PC-3 (cell line): ENCODE measurements at places on chromosomes 2 and 18. TPM values are rescaled to one million over a fixed set of nuclear protein-coding genes. Genes with fewer than 3 reads are reported as not detected.

GRCh38 chr2:36701391-36701795 is 4.9 kb downstream of the VIT start:
- DNase-seq, result peak; percentile 50

- DNase-seq, result no peak
Observed at GRCh38 chr18:7290077-7290476, 59.2 kb downstream of the LRRC30 start.

DNA sequence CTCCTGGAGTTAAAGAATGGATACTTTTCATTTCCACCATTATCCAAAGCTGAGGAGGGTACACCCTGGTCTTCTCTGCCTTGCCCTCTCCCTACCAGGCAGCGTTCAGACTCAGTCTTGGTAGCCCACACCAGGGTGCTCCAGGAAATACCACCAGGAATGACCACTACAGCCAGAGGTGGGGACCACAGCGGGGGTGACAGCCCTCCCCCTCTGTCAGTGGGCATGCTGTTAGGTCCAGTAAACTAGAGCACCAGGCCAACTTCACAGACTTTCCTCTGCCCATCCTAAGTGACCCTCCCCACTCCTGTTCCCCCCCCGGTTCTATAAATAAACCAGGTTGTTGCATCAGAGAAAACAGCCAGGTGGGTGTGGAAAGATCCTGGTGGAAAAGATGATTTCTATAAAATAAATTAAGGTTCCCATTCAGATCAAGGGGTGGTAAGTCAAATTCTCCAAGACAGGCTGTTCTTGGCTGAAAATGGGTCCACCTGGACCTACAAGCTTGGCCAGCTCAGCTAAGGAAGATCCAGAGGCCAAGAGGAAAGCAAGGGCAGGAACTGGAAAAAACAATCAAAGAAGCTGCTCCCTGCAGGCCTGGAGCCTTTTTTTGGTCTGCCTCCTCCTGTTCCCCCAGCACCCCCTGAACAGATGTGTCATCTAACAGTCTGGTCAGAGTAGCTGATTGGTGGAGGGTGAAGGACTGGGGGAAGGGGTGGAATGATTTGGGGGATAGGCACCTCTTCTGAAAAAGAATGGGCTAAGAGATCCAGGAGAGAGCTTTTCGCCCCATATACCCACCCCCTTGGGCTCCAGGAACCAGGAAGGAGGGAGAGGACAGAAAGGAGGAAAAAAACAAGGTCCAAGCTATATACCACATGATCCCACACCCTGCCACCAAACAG is 2.3 kb downstream of the RAB11FIP5 start:
- DNase-seq, result no peak

DNA sequence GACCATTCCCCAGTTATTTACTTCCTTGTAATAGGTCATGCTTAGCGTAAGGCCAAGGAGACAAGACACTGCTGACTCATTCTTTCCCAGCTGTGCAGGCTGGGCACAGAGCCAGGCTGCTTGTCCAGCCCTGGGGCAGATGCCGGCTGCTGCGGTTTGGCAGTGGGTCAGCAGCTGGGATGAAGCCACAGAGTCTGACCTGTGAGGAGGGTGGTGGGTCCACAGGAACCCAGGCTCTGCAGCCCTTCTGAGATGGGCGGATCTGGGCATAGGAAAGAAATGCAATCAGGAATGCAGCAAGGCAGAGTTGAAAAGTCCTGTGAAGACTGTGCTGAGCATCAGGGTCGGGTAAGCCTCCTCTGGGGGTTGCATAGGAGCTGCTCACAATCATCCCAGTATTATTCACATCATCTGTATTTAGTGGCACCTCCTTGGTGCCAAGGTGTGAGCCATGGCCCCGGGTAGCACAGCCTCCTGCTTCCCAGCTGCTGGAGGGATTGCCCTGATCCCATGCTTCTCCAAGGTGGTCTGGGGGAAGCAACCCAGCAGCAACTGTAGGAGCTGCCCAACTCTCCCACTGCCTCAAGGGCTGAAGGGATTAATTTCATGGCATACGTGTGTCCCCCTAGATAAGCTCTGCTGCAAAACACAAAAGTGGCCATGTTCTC is 139.0 kb downstream of the DDX1 start:
- DNase-seq, result peak; percentile 93

DNA sequence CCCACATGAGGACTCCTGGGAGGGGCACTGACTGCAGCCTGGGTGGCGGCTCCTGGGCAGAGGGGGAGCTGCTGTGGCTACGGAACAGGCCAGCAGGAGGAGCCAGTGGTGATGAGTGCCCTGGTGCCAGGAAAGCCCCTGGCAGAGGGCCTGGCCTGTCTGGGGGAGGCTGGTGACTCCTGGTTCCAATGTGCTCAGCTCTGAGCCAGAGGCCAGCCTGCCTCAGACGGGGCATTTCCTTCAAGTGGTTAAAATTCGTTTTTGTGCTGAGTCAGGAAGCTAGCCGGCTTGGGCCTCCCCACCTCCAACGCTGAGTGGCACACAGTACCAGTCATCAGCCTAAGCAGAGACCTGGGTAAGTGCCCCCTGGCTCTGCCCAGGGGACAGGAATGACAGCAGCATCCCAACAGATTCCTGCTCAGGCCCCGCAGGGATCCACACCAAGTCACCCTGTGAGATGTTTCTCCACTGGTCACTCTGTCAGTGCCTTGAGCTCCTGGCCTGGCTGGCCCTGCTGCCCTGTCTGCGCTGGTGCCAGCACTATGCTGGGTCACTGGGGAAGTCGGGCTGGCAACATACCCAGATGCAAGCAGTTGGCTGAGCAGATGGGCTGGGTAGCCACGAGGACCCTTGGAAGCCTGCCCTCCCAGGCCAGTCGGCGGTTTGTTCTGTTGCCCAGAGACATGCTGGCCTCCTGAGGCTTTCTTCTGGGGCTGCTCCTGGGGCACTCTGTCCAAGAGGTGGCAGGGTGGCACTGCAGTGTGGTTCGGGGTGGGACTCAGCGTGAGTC is 7.1 kb upstream of the KLF11 start:
- DNase-seq, result peak; percentile 79

DNA sequence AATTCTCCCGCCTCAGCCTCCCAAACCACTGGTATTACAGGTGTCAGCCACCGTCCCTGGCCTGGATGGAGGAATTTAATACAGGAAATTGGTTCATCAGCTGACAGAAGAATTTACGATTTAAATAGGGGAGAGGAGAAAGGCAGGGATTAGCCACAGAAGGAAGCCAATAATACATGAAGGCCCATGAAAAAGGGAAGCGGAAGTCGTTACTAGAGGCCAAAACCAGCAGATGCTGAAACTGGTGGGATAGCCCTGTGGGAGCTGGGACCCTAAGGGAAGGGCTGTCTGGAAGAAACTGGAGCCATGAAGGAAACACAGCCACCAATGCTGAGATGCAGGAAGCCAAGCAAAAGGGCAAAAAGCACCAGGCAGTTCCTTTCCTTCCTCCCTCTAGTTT is 163.7 kb upstream of the RMP24 start:
- DNase-seq, result no peak

- no peak for DNase-seq
Observed at GRCh38 chr2:16184945-16185660, 244.8 kb downstream of the MYCN start.

- peak; percentile 18 for DNase-seq
Observed at GRCh38 chr2:183126635-183127034, 2.4 kb downstream of the NUP35 start.

DNA sequence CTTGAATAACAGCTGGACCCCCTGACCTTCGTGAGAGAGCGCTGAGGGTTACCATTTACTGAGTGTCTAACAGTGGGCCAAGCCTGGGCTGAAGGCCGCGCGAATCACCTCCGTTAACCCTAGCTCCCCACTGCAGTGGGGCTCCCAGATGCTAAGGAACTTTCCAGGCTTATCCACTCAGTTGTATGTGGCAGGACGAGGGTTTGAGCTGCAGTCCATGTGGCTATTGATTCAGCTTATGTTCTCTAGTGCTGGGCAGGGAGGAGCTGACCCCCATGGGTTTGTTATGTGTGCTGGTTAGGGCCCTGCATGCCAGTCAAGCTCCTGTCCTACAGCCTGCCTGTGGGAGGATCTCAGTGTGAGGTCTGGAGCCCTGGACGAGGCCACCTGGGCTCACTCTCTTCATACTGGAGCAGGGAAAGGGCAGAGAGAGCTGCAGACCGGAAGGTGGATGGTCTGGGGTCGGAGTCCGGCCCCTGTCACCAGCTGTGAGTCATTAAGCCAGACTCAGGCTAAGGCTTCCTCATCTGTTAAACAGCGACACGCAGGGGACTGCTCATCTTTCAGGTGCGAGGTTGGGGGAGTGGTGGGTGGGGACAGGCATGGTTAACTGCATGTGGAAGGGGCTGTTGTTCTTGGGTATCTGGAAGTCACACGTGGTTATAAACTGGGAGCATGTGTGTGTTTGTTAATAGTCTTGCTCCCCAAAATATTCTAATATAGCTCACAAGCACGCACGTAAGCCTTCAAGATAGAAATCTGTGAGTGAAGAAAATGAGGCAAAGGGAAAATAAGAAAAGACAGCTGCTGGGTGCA is 6.6 kb downstream of the PSD4 start:
- DNase-seq, result no peak

DNA sequence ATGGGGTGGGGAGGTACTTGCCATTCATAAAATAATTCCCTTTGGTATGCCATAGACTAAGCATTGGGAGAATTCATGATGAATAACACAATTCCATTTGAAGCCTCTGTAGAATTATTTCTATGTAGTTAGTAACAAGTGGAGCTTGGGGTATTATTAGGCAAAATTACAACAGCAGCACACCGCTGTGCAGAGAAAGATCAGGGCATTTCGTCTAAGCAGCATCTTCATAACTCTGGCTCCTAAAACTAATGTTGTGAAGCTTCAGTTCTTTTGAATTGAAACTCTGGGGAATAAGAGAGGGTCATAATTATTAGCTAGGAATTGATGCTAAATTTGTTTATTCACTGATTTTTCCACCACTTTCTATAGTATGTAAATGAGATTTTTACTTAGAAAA is 630.7 kb downstream of the DCC start:
- no peak for DNase-seq

GRCh38 chr18:30485078-30485477 is 557.5 kb downstream of the DSC3 start:
- DNase-seq, result peak; percentile 5

DNA sequence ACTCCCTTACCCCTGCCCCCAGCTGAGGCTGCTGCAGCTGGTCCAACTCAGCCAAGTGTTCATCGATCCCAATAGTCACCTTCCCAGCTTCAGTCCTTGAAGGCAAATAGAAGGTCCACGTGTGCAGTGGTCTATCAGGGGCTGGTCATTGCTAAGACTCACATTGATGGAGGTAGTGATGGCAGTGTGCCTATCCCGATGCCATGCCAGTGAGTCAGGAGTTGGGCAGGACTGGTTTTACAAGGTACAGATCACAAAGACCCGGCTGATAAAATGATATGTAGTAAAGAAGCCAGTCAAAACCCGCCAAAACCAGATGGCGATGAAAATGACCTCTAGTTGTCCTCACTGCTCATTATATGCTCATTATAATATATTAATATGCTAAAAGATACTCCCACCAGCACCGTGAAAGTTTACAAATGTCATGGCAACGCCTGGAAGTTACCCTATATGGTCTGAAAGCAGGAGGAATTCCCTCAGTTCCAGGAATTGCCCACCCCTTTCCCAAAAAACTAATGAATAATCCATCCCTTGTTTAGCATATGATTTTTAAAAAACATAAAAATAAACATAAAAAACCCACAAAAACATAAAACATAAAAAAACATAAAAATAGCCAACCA is 2.9 kb upstream of the C2orf80 start:
- DNase-seq, result peak; percentile 78

DNA sequence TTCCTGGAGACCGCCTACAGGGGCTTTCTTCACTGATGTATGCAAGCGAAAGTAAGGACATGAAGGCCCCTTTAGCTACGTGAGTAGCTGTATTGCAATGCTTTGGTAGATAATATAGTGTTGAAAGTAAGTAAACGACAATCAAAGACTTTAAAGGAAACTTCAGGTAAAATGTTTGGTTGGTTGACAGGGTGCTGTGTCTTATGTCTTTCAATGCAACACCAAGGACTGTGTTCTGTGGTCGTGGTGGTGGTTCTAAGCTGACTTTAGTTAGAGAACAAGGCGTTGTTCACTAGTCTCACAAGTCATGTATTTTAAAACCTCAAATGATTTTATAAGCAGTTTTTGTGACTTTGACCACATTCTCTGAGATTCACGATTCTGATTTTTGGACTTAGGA is 58.0 kb upstream of the CABYR start:
- no peak for DNase-seq

- no peak for DNase-seq
Observed at GRCh38 chr2:96867756-96868554, 1.9 kb downstream of the SEMA4C start.

DNA sequence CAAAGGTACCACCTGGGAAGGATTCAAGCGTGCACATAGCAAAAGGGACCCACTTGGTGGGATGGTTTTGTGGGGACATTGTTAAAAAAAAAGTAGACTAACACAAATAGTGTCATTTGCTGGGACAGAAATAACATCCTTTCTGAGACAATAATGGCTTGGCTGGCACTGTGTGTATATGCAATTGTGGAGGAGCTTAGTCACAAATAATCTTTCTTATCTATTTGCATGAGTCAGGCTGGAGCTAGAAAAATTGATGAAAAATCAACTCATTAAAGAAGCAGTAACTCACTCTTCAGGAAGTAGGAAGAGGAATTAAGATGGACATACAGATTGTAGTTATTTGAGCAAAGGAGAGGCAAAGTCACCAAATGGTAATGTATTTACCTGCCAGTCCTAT is 29.5 kb upstream of the ITGB6 start:
- peak; percentile 85 for DNase-seq

- no peak for DNase-seq
Observed at GRCh38 chr2:142724713-142725349, 152.6 kb upstream of the KYNU start.

- DNase-seq, result no peak
Observed at GRCh38 chr2:153715218-153715850, 156.4 kb upstream of the GALNT13 start.

AFF3 gene
- 0.04 and 0.06 TPM in 2 replicates for total RNA-seq

GBX2 gene
- 30.5 and 40.5 TPM in 2 replicates for total RNA-seq

REG3A gene
- not detected in 2 replicates for total RNA-seq

C2orf49 gene
- total RNA-seq, result 7.2 and 11.6 TPM in 2 replicates

BOK gene
- total RNA-seq, result 30.2 and 39.3 TPM in 2 replicates

ITPRIPL1 gene
- not detected in 2 replicates for total RNA-seq

HOXD13 gene
- 0.36 and 0.46 TPM in 2 replicates for total RNA-seq

PLGLB1 gene
- 0.62 and 2.9 TPM in 2 replicates for total RNA-seq

ARHGEF4 gene
- 21.5 and 30.5 TPM in 2 replicates for total RNA-seq

SLC14A1 gene
- total RNA-seq, result 2.3 and 6.9 TPM in 2 replicates

KRTCAP3 gene
- 0.22 TPM in 1 of 2 replicates, not detected in the other for total RNA-seq

ATP8B1 gene
- 18.4 and 24.8 TPM in 2 replicates for total RNA-seq
